ENCODE measurements at places on chromosomes 1 and 21.

DNA sequence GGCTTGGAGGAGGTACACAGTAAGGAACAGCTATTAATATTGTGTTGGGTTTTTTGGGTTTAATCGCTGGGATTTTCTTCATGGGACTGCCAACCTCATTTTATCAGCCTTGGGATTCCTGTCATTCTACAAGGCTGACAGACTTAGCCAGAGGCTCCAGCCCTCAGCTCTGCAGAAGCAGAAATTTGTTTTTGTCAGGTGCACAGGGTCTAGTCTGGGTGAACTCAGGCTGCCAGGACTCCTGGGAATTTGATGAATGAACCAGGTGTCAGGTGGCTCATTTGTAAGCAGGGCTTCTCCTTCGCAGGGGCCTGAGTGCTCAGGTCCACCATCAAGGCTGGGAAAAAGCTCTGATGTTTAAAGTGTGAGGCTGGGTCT, 11.5 kb upstream of the ZNF362 start:
- DNase-seq, result no peak

GRCh38 chr1:176605176-176605575, 142.2 kb downstream of the PAPPA2 start:
- DNase-seq, result no peak

- no peak for DNase-seq
These were observed 137.3 kb downstream of the RERE start for GRCh38 chr1:8679929-8680663.

DNA sequence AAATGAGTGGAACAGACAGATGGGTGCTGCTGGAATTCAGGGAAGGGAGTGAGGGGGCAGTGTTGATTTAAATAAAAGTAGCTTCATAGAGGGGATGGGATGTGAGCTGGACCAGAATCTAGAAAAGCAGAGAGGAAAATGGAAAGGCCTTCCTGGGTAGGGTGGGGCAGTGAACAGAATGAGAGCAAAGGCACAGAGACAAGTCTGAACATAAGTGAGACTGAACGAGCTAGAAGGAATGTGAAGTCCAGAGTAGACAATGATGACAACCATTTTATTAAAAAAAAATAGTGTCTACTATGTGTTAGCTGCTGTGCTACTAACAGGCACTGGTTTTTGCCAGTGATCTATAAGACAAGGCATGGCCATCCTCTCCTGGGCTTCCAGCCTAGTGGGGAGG, 36.0 kb downstream of the ELK4 start:
- DNase-seq, result no peak

DNA sequence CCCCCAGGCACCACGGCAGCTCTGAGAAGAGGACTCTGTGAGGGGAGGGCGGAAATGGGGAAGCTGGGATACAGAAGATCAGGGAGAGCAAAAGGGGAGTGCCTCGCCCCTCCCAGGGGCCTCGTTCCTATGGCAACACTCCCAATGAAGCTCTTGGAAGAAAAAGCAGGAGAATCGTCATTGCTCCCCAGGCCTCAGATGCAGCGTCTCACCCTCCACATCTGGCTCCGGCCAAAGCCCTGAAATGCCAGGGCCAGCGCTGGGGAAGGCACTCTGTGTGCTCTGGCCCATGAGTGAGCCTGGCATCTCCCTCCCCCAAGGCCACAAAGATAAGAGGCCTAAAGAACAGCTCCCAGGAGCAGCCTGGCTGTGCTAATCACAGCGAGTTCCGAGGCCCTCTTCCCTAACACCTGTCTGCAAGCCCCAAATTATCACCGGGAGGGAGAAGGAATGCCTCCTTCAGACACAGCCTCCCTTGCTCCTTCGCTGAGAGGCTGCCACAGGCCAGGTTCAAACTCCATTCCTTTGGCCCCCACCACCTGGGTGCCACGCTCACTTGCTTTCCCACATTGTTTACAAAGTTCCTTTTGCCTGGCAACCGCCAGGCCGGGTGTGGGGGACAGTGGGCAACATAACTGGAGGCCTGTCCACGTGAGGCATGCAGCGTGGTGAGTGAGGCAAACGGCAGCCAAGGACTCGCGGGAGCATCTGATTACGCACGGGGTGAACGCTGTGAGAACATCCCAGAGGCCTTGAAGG, 27.8 kb downstream of the ECE1 start:
- DNase-seq, result no peak

GRCh38 chr1:17342014-17342441, 30.0 kb upstream of the PADI6 start:
- DNase-seq, result no peak

- DNase-seq, result no peak
These were observed 39.5 kb upstream of the DAB1 start for GRCh38 chr1:57463343-57463742.

- DNase-seq, result no peak
These were observed 6.9 kb upstream of the GPATCH4 start for GRCh38 chr1:156608036-156608674.

DNA sequence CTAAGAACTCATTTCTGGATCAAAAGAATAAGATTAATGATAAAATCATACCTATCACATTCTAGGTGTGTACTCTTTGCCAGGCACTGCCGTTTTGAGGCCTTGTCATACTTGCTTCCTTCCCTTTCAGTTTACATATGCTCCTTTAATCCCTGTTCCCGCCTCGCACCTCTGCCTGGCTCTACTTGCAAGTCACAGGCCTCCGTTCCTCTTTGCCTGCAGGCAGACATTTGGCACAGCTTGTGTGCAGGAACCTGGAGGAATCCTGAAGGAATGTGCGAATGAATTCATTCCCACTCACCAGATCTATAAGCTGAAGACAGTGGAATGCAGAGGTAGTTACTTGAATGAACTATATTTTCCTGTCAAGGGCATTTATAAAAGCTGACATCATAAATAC, 13.8 kb downstream of the WLS start:
- DNase-seq, result no peak

DNA sequence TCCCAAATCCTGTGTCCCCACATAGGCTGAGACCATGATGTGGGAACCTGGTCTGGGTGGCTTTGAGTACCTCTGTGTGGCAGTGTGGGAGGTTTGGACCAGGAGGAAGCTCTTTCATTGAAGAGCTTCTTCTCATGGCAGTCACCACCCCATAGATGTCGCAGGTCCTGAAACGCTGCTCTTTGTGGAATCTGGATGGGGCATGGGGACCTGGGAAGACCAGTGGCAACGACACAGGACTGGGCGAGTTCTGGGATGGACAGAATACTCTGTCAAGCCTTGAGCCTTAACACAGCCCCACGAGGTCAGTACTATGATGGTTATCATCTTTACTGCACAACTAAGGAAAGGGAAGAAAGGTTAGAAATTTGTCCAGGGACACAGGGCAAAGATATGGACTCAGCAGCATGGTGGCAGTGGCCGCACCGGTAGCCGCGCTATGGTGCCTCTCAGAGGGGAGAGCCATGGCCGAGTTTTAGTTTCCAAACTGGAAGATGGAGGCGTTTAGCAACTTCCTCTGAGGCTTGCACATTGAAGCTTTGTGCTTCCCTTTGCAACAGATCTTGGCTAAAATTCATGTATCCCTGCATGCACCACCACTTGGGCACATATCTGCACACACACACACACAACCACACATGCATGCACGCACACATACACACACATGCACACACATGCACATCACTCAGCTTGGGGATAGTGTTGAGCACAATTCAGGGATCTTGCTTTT, 117.7 kb upstream of the C1orf174 start:
- DNase-seq, result no peak

DNA sequence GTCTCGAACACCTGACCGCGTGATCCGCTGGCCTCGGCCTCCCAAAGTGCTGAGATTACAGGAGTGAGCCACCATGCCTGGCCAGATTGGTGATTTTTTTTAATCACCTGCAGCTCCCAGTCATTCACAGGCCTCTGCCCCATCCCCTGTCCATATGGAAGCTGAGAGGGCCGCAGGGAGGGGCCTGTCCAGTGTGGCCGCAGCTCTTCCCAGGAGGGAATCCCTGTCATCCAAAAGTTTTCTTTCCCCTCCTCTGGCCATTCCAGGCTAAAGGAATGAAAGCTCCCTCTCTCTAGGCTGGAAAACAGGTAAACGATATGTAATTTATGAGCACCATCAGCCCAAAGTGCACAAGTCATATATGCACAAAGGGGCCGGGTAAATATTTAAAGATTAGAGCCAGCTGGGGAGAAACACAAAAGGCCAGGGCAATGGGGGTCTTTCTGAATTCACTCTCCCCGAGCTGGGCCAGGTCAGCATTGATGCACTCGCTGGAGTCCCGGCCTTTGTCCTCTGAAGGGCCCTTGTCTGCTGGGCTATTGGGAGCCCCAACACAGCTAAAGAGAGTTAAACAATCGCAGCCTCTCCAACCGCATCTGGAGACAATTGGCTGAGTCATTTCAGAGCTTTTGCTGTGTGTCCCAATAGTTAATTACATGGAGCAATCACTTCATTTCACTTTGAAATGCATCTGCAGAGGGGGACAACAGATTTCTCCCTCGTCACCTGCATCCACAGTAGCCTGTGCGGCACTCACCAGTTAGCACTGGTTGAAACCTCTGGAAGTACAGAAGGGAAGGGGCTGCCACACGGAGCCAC, 3.8 kb upstream of the HES3 start:
- no peak for DNase-seq

DNA sequence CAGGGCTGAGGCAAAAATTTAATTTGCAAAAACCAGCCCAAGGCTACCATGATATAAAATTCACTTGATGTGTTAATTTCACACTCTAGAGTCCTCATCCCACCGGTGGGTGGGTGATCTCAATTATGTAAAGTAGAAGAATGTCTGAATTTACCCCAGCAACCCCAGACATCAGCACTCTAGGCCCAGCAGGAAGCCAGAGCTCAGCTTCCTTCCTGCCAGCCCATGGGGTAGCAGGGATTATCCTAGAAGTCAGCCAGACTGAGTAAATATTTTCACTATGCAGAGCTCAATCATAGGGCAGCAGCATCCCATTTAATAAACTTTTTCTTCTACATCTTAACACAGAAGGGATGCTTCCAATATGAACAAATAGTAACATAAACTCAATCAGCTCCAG, 71.0 kb downstream of the SIPA1L2 start:
- DNase-seq, result no peak

GRCh38 chr1:206952171-206952570, 5.9 kb upstream of the PIGR start:
- no peak for DNase-seq

GRCh38 chr1:206489980-206490770, 17.2 kb upstream of the RASSF5 start:
- no peak for DNase-seq

DNA sequence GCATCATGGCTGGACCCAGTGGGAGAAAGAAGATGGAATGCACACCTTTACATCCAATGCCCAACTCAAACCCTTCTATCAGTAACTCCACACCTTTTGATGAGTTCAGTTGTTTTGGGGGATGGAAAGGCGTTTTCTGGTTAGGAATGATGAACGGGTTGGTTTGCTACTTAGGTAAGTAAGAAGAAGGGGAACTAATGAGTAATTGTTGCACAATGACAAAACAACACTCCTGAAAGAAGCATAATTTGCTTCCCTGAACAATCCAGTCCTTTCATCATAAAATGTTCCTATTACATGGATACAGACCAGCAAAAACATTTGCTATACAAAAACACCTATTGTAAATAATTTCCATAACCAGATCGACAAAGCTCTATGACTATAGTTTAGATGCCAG, 35.9 kb upstream of the NFIA start:
- no peak for DNase-seq

GRCh38 chr1:59215766-59216291, 81.1 kb upstream of the FGGY start:
- DNase-seq, result no peak

GRCh38 chr1:184755226-184756065, 788 bp upstream of the EDEM3 start:
- no peak for DNase-seq

- no peak for DNase-seq
These were observed 11.0 kb upstream of the RNU1-3 start for GRCh38 chr1:16677552-16678431.

DNA sequence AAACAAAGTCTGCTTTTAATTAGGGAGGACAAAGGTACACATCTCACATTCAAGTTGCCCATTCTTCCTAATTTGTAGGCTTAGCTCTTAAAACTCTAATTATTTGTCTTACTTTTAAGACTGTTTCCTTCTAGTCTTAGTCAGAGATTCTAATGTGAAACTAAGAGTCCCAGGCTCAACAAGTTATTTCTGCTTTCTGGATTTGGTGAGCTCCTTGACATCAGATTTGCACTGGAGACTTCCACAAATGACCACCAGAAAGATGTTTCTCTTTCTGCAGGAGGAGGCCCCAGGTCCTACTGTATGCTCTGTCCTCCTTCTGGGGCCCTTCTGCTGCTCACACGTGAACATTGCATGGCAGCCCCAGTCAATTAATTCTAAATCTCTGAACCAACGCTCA, 194.2 kb upstream of the JUN start:
- no peak for DNase-seq

DNA sequence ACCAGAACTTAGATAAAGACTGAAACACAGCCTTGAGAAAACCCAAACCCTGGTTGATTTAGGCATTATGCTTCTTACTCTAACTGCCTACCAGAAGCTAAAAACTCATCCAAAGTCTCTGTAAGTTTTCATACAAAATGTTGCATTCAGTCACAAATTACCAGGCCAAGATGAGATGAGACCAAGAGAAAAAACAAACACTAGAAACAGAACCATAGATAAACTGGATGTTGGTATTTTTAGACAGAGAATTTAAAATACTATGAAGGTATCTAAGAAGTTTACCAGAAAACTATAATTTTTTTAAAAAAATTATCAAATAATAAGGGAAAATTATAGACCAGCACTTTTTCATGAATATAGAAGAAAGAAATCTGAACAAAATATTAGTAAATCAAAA, 180.5 kb downstream of the VPS13D start:
- no peak for DNase-seq

GRCh38 chr21:38938343-38938742, 132.6 kb downstream of the ETS2 start:
- no peak for DNase-seq

- no peak for DNase-seq
These were observed 8.3 kb downstream of the MAPKAPK2 start for GRCh38 chr1:206693029-206693428.

DNA sequence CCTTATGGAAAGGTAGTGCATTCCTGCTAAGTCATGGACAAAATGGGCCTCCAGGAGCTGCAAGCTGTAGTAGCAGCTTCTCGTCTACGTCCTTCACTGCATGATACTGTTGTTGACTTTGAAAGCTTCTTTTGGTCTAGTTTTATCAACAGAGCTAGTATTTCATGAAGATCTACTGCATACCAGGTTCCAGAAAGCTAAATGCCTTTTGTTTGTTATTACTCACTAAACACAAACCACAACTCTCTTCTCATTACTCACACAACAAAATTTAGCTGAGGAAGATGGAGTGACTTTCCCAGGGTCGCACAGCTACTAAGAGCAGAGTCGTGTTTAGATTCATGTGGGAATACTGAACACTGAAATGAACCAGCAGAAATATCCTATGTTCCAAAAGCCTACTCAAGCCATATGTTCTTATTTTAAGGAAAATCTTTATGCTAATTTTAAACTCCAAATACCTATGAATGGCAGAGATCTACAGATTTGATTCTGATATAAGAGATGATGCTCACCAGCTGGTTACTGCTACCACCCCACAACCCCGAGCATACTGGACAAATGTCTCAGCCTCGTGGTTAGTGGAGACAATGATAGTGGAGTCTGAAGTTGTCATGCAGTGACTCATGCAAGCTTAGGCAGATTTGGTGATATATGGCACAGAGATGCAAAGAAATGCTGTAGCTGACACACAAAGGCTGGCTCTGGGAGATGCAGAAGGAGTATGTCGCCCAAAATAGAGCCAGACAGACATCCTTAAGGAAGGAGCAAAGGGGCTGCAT, 20.6 kb downstream of the PGBD2 start:
- no peak for DNase-seq

- no peak for DNase-seq
These were observed 2.8 kb downstream of the ADGRL2 start for GRCh38 chr1:81803431-81804110.

- DNase-seq, result no peak
These were observed 1041.8 kb downstream of the PLA2G4A start for GRCh38 chr1:187870552-187870951.
